Non-pigmented ciliary epithelial cell (primary cell): ENCODE measurements at places on chromosomes 12 and 14.

DNA sequence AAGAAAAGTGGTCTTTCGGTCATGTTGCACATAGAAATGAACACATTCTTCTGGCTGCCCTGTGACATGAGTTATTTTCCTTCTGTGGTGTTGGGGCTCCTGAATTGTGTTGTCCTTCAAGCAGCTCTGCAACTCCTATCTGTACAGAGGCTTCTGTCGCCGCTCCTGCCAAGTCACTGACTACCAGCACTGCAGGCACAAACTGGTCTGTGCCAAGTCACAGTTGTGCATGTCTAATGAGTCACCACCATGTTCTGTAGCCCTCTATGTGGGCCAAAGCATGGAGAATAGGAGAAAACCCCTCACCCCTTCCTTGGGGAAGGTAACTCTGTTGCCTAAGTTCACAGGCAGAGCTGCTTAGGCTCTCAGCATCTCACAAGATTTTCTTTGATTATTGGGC is 283.3 kb downstream of the RPL10L start:
- DNase-seq: no peak

DNA sequence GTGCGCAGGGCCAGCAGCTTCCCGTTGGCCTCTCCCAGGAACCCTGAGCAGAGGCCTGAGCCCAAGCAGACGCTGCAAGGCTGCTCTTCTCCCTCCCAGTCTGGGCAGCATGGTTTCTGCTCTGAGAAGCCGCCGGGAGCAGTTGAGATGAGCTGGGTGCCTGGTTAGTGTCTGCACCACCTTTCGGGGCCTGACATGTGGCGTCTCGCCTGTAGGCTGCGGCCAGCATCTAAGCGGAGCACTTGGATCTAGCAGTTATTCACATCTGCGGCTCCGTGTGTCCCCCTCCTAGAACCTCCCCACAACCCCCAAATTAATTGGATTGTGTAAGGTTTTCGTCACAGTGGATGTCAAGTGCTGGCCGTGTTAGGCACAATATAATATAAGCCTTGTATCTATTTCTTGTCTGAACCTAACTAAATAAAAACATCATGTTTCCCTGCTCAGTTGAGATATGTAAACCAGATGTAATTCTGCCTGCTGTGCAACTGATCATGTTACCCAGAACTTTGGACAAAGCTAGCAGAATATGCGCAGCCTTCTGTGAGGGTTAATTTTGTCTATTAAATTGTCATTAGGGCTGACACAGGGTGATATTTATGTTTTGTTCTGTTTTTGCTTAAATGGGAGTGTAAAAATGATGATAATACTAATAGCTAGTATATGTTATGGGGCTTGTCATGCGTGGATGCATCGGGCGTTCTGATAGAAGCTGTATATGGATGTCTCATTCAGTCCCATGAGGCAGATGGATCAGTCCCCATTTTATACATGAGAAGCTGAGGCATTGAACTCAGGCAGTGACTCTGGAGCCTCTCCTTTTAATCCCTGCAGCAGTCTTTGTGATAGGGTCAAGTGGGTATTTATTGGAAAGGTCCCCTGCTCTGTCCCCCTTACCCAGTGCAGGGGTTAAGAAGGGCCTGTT is 45.8 kb downstream of the ELK3 start:
- no peak for DNase-seq

DNA sequence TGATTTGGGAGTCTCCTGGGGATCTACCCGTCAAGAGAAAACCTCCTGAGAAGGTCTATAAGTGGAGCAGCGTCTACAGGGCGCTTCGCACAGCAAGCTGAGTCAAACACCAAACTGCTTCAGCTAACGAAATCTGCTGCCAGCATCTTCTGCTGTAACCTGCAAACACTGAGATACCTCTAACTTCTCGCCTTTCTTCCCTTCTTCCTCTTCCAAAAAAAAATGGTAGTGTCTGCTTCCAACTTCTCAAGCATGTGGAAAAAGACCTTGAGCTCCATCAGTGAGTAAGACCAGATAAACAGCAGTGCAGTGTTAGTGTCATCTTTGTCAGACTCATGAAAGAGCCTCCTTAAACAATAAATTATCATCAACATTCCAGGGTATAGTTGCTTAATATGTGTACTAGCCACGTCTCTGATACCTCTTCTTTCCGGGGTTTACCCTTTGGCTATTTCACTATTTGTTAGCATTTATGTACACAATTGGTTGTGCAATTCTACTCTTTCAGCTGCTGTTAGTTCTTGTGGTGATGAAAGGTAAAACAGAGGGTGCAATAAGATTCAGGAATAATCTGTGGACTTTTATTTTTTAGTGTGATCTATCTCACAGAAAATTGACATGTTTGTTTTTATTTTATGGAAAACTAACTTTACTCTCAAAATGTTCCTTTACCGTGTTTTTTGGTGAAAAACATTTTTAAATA is 81.6 kb downstream of the LLPH start:
- no peak for DNase-seq

- no peak for DNase-seq
Measured at GRCh38 chr12:93167331-93167730, 210.4 kb upstream of the NUDT4 start.

DNA sequence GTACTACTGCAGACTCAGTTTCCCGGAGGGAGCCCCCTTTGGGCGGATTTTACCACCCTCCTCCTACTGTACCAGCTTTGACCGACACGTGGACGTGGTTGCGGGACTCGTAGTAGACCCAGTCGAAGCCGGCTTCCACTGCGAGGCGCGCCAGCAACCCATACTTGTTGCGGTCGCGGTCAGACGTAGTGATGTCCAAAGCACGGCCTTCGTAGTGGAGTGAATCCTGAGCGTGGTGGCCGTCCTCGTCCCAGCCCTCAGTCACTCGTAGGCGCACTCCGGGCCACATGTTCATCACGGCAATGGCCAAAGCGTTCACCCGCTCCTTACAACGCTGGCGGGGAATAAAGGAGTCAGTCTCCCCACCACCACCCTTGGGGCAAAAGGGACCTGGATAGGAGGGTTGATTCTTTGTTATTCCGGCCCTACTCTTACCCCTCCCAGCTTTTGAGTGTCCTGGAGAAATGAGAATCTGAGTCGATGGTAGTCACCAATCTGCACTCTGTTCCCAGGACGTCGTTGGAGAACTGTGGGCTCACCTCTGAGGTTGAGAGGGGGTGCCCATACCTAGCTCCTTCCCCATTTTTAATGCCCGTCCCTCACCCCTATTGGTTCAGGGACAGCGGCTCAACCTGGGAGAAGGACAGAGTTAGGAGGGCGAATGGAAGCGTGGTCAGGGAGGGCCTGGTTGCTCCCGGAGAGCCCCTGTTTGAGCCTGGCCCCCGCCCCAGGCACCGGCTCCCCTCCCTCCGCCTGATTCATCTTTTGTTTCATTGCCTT is 3.4 kb downstream of the DHH start:
- no peak for DNase-seq
